ENCODE measurements at places on chromosomes 1 and 21.

DNA sequence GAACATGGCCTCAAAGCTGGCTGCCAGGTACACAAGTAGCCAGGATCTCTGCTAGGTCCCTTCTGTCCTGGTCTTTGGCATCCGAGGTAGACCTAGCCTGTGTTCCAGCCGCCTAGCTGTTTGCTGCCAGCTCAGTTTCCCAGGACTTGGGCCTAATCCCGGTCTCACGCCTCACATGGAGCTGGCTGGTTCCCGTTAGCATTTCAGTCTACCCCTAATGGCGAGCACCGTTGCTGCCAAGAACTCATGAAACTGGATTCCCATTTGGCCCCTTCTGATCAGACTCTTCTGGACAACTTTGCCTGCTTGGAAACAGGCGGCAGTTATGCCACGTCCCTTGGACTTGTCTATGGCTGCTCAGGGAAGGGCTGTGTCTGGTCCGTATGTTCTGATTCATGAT, 26.2 kb upstream of the HHAT start:
- no peak for DNase-seq

DNA sequence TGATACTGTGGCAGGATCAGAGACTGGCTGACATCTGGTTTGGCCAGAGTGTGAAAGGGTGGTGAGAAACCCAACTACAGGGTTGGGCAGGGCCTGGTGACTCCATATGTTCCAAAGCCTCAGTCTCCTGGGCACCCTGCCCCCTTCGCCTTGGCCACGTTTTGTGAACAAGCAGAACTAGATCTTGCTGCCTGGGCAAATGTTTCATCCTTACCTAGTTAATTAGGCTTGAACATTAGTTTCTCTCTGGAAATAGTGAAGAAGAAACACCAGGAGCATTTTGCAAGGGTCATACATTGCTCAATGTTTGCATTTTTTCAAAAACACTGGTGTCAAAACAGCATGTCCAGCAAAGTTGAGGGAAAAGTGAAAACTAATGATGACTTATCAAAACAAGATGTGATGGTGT, 60.5 kb downstream of the MAP3K7CL start:
- DNase-seq: no peak

- DNase-seq: no peak
Measured at GRCh38 chr1:171484760-171485374, 463 bp upstream of the PRRC2C start.

GRCh38 chr1:100834777-100835660, 59.6 kb downstream of the EXTL2 start:
- no peak for DNase-seq

DNA sequence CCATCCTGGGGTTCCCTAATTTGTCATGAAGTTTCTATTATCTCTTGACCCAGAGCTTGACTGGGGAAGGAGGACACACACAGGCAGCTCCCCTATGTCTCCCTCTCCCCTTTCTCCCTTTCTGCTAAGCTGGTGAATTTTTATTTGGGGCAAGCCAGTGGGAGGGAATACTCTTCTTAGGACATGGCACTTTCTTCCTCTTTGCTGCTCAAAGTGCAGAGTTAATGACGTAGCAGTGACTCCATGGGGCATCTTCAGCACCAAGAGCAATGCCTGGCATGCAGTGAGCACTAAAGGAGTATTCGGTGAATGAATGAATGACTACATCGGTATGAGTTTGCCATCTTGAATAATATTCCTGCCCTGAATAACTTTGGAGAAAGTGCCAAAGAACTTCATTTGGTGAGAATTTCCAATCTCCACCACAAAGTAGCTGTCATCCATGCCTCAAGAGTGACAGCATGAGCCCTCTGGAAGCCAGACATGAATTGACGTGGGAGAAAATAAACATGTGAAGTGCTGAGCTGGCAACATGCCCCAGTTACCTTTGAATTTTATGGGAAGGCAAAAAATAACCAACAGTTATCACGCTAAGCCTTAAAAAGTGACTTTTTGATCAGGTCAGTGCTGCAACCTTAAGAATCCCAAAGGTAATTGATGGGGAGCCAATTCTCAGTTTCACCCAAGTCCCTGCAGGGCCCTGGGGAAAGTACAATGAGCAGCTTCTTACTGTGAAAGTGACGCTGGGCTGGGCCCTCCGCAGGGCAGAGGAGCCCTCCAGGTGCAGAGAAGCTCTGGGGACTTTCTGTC, 22.1 kb upstream of the ATF3 start:
- DNase-seq: no peak
